Suprapubic skin (tissue), 4 donors: ENCODE measurements at places on chromosomes 1 and 21.
A peak's percentile ranks its signal among the peaks of the same experiment; 100 is the strongest.

DNA sequence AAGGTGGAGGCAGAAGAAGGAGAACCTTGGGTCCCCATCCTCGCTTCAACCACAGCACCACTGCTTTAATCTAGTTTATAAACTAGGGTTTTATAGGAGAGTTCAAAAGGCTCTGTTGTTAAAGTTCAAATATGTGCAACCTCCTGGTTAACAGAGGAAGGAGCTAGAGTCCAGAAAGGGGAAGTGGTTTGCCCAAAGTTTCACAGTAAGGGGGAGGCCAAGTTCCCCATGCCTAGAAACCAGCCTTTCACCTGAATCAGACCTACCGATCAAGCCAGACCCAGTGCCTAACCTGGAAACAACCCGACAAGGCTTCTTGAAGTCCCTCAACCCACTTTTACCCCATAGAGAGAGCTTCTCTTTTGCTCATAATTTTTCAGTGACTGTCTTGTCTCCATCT is 106.5 kb downstream of the PLPP3 start:
- no peaks in the 10 kb centered on the region for H3K27me3 ChIP-seq
- DNase-seq: no peak
- H3K27ac ChIP-seq: no peak overlapping the region
- H3K4me1 ChIP-seq: peaks cover 44% of the 10 kb centered on the region

DNA sequence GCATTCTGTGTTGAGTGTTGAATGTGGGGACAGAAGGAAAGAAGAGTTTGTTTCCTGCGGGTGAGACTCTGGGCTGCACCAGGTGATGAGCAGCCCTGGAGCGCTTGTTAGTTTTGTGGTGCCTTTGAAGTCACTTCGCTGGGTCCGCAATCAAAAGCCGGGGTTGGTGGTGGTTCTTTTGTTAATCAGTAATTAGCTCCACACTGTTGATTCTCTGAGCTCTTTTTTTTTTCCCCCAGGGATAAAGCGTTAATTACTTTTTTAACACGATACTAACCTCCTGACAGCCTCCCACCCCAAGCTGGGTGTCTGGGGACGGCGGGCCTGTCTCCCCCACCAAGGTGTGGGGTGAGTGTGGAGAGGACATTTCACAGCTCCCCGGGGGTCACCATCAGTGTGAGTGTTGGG is 56.6 kb downstream of the AGPAT3 start:
- no peak for DNase-seq
- H3K27me3 ChIP-seq: no peaks in the 10 kb centered on the region
- peaks cover 50% of the 10 kb centered on the region for H3K4me1 ChIP-seq
- H3K27ac ChIP-seq: no peak overlapping the region
- H3K36me3 ChIP-seq: peaks cover 4% of the 10 kb centered on the region

- peaks cover 19% of the 10 kb centered on the region for H3K27me3 ChIP-seq
- no peak overlapping the region for H3K4me3 ChIP-seq
- no peaks in the 10 kb centered on the region for H3K36me3 ChIP-seq
- H3K4me1 ChIP-seq: no peaks in the 10 kb centered on the region
These were observed 4.7 kb upstream of the PADI1 start for GRCh38 chr1:17200246-17200645.

- H3K4me1 ChIP-seq: peaks cover 41% of the 10 kb centered on the region
- DNase-seq: no peak
- H3K27me3 ChIP-seq: no peaks in the 10 kb centered on the region
- H3K36me3 ChIP-seq: no peaks in the 10 kb centered on the region
- H3K27ac ChIP-seq: no peak overlapping the region
- H3K4me3 ChIP-seq: no peak overlapping the region
These were observed 9.5 kb downstream of the JAK1 start for GRCh38 chr1:64956733-64957441.

GRCh38 chr1:8641377-8641997 is 176.0 kb downstream of the RERE start:
- DNase-seq: no peak
- H3K36me3 ChIP-seq: no peaks in the 10 kb centered on the region

DNA sequence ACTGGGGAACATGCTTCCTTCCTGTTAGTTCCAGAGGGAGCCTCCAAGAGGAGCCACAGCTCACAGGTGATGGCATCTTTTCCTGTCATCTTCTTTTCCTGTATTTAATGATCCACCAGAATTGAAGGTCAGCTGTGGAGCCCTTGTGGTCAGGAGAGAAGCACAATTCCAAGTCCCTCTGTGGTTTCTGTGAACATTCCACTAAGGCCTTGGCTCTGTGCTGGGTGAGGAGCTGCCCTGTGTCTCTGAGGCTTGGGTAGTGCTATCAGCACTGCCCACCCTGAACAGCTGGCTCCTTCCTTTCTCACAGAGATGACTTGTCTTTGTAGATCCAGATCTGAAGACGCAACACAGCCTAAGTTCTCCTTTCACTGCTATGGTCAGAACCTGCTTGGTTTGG is 141.9 kb upstream of the MAP1LC3C start:
- no peaks in the 10 kb centered on the region for H3K27me3 ChIP-seq
- no peaks in the 10 kb centered on the region for H3K36me3 ChIP-seq
- H3K27ac ChIP-seq: no peak overlapping the region
- no peak overlapping the region for H3K4me3 ChIP-seq
- no peak for DNase-seq

- DNase-seq: no peak
- peaks cover 24% of the 10 kb centered on the region for H3K36me3 ChIP-seq
- no peaks in the 10 kb centered on the region for H3K4me1 ChIP-seq
These were observed 134.6 kb downstream of the NPHP4 start for GRCh38 chr1:5857508-5858090.

DNA sequence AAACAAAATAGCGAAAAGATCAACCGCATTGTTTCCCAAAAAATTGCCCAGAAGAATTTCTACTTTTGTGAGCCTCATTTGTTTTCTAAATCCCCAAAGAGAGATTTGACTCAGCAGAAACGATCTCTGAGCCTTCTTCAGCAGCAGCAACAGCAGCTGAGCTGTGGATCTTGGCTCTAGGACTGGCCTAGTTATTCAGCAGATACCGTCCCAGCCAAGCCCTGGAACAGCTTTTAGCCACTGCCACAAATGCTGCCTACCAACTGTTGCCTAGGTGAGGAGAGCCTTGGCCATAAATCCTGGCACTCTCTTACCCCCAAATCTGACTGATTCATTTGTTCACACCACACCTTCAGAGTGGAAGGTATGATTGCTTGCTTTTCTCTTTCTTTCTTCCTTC is 320.1 kb downstream of the TGFB2 start:
- DNase-seq: no peak
- no peaks in the 10 kb centered on the region for H3K36me3 ChIP-seq
- no peak overlapping the region for H3K27ac ChIP-seq
- peaks cover 5% of the 10 kb centered on the region for H3K4me1 ChIP-seq
- no peaks in the 10 kb centered on the region for H3K27me3 ChIP-seq
- H3K4me3 ChIP-seq: no peak overlapping the region

- H3K4me3 ChIP-seq: no peak overlapping the region
- no peak overlapping the region for H3K27ac ChIP-seq
- H3K4me1 ChIP-seq: peaks cover 17% of the 10 kb centered on the region
- peak; percentile 84 for DNase-seq
These were observed 5.0 kb upstream of the CHI3L2 start for GRCh38 chr1:111222308-111223125.

DNA sequence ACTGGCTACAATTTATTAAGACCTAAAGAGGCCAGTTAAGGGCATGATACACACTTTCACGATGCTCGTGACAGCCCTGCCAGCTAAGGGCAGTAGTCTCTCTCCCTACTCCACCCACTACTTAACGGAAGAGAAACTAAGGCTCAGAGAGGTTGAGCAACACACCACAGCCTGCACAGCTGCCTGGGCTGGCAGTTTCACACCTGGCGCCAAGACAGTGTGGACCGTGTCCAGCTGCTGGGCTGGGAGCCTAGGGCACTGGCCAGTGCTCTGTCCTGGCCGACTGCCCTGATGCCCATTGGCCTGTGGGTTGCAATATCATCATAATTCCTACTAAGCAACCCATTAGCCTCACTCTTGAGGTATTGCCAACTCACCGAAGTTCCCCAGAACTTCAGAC is 27.6 kb downstream of the TENT5C start:
- no peak overlapping the region for H3K4me3 ChIP-seq
- H3K27ac ChIP-seq: no peak overlapping the region
- peak; percentile 40 for DNase-seq
- no peaks in the 10 kb centered on the region for H3K4me1 ChIP-seq
- no peaks in the 10 kb centered on the region for H3K36me3 ChIP-seq

DNA sequence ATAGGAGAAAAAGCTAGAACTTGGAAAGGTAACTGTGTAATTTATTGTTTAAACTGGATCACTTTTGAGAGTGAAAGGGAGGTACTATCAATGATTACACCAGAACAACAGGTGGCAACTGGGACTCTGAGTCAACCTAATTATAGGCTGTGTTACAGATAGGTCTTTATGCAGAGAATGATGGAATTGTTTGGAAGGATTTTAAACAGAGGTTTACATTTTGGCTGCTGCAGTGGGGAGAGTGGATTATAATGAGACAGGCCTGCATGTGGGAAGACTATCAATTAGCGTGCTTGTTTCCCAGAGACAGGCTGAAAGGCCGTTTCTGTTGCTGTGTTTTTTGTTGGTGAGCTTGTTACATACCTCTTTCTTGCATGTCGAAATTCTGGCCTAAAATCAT is 432.9 kb downstream of the PLA2G4A start:
- DNase-seq: no peak
- no peaks in the 10 kb centered on the region for H3K27me3 ChIP-seq
- no peaks in the 10 kb centered on the region for H3K4me1 ChIP-seq

GRCh38 chr1:11823366-11824137 is 17.6 kb downstream of the CLCN6 start:
- no peaks in the 10 kb centered on the region for H3K27me3 ChIP-seq
- no peak for DNase-seq
- H3K36me3 ChIP-seq: peaks cover 91% of the 10 kb centered on the region
- no peak overlapping the region for H3K4me3 ChIP-seq

- H3K4me3 ChIP-seq: no peak overlapping the region
- no peak for DNase-seq
- peaks cover 54% of the 10 kb centered on the region for H3K4me1 ChIP-seq
- peaks cover 6% of the 10 kb centered on the region for H3K27me3 ChIP-seq
- H3K27ac ChIP-seq: no peak overlapping the region
These were observed 4.2 kb upstream of the COL6A1 start for GRCh38 chr21:45977396-45977795.

DNA sequence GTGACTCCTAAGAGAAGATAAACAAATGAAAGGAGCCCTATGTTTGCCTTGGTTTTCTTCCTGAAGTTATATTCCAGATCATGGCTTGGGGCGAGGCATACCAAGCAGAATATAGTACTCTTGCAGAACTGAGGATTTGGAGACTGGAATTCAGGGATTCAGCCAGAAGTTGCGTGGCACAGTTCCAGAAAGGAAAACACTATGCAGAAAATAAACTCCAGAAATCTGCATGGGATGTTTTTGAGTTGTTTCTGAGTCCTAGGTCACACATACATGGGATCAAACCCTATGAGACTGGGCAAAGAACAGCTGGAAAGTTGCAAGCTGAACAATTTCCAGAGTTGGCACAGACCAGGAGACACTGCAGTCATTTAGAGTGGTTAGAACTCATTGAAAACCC is 42.9 kb upstream of the IFFO2 start:
- peak overlapping the region; percentile 34 for H3K27ac ChIP-seq
- H3K36me3 ChIP-seq: no peaks in the 10 kb centered on the region
- H3K4me1 ChIP-seq: peaks cover 23% of the 10 kb centered on the region

DNA sequence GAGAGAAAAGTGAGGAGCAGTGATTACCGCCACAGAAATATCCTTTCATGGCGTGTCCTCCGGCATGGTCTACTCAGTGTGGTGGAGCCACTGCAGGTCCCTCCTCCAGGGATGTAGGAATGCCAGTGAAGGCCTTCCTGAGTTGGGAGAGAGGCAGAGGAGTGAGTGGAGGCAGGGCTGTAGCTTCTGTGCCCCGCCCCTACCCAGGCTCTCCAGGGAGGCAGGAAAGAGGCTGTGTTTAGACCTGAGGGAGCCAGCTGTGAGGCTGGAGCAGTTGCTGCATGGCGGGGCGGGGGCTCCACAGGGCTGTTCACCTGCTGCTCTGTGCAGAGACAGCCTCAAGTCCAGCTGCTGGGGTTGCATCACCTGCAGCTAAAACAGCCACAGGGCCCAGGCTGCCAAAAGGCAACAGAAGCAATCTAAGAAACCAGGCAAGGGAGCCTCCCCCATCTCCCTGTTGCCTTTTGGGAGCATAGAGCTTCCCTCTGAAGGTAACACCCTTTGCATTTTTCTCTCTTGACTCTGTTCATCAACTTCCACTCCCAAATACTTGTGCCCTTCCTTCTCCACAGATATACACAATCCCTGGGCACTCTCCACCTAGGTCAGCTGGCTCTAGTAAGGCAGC is 801 bp upstream of the ANXA9 start:
- H3K36me3 ChIP-seq: no peaks in the 10 kb centered on the region
- peaks cover 50% of the 10 kb centered on the region for H3K4me1 ChIP-seq
- H3K4me3 ChIP-seq: no peak overlapping the region
- H3K27me3 ChIP-seq: no peaks in the 10 kb centered on the region

GRCh38 chr1:228271701-228272251 is 63.9 kb downstream of the OBSCN start:
- no peak overlapping the region for H3K4me3 ChIP-seq
- no peak overlapping the region for H3K27ac ChIP-seq
- DNase-seq: no peak
- peaks cover 15% of the 10 kb centered on the region for H3K4me1 ChIP-seq

- no peak overlapping the region for H3K4me3 ChIP-seq
- H3K27ac ChIP-seq: peak overlapping the region; percentile 51
- no peaks in the 10 kb centered on the region for H3K36me3 ChIP-seq
- no peaks in the 10 kb centered on the region for H3K27me3 ChIP-seq
These were observed 190.5 kb downstream of the GABPA start for GRCh38 chr21:25925064-25925800.

DNA sequence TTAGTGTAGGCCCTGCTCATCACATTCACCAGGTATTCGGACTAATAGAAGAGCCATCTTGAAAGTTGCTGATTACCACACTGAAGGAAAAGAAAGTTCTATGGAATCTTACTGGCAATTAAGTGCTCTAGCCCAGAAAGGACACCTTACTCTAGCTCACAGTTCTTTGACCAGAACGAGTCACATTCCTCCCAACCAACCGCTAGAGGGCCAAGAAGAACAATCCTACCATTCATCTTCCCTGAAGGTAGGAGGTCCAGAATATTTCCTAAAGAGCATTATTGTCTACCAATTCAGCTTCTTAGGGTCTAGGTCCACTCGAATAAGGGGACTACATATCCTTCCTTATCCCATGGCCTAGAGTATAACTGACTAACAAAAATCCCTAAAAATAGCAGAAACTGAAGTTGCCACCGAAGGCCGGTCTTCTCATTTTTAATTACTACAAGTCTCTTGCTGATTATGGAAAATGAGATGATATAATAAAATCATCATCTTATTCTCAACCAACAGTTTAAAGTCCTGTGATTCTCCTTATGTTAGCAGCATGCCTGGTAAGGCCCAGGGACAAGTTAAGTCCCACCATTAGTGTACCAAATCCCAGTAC is 2.7 kb upstream of the FMO1 start:
- no peaks in the 10 kb centered on the region for H3K27me3 ChIP-seq
- H3K4me1 ChIP-seq: no peaks in the 10 kb centered on the region
- H3K36me3 ChIP-seq: no peaks in the 10 kb centered on the region
